ENCODE measurements at places on chromosomes 12 and 14.

GRCh38 chr12:89731614-89732013, 23.0 kb upstream of the ATP2B1 start:
- DNase-seq, result no peak

DNA sequence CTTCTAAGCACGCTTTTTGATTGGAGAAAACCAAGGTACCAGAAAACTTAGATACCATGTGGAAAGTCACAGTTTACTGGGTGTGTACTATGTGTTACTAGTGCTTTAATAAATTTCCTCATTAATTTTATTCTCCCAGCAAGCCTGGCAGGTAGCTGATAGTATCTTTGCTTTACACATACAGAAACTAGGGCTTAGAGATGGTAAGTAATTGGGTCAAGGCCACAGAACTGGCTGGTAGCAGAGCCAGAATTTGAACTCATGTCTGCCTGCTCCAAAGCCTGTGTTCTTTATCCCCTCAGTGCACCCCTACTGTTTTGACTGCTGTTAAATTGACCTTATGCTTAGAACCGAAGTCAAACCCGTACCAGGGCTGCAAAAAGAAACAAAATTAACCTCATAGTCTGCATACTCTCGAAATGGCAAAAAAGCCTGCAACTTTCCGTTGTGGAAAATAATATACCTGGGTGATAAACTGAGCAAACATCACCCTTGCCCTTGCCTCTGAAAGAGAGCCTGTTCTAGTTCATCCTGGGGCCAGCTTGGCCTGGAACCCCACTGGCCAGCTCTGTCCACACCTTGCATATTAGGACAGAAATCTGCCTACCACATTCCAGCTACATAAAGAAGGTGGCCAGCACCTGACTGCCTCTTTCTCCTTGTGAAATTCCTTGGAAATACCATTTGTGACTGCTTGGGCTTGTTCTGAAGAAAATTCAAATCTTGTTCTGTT, 118.9 kb downstream of the ETV6 start:
- no peak for DNase-seq

- DNase-seq, result no peak
Observed at GRCh38 chr12:25789541-25789944, 168.9 kb upstream of the RASSF8 start.

DNA sequence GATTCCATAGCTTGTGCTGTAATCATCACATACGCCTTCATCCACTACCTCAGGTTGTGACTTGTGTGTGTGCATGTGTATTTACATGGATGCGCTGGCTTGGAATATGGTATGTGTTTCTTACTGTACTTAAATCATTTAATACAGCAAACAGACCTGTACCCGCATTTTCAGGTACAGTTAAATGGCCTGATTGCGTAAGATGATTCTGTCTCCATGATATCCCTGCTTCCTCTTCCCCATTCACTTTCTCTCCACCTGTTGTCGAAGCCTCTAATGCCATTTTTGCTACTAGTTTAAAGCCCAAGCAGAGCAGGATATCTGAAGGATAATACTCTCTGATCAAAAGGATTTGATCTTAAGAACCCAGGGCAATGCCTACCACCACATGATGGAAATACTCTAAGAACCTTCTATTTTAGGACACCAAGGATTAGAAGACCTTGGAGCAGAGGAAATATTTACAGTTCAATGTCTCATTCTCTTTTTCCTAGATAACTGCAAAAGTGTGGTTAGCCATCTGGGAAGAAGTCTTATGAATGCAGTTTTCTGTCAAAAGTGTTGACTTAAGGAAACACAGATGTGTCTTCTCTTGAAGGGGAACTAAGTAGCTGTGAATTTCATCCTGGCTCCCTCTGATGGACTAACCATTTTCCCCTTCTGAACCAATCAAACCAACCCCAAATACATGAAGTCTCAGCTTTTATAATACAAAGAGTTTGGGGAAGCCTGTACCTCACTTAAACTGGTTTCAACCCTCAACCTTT, 78.7 kb downstream of the HELB start:
- no peak for DNase-seq

DNA sequence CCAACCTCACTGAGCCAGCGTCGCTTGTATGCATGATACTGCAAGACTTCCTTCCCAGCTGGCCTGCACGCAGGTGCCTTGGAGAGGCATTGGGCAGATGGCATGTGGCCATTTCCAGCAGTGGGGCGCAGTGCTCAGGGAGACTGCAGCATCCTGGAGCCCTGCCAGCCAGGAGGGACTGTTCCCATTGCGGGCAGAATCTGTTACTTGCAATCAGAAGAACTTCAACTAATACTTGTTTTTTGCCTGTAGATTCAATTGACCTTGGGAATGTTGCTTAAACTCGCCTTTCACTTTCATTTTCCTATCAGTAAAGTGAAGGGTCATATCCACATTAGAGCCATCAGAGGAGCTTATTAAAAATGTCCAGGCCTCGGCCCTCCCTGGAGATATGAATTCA, 29.8 kb downstream of the ANKRD9 start:
- no peak for DNase-seq

- no peak for DNase-seq
Observed at GRCh38 chr12:75722714-75723200, 211.3 kb upstream of the KRR1 start.

DNA sequence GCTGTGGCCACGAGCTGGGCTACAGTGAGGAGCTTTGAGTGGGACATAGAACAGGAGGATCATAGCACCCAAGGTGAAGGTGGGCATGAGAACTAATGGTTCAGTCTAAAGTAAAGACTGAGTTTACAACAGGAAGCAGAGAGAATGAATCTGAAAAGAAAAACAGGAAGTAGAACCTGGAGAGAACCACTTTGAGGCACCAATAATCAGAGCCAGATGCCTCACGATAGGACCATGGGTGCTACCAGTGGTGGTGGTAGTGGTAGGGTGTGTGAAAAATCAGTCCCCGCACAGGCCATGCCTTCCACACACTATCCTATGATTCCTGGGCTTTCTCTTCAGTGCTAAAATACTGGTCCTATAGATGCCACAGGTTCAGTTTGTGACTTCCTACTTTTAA, 293.6 kb downstream of the AKAP6 start:
- DNase-seq, result no peak

DNA sequence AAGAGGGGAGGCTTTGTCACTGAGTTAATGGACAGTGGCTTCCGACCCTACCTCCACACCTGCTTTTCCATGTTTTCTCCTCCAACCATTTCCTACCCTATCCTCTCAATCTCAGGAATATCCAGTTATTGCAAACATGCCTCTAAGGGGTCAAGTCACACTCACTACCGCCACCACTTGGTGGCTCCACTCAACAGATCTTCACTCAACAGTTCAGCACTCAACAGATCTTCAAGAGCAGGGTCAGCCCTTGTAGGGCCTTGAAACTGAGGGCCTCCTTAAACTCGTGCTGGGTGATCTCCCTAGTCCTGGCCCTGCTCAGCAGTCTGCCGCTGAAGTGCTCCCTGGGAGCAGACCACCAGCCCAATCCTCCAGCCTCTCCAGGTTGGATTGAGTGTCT, 14.2 kb downstream of the ZNF641 start:
- DNase-seq, result no peak

DNA sequence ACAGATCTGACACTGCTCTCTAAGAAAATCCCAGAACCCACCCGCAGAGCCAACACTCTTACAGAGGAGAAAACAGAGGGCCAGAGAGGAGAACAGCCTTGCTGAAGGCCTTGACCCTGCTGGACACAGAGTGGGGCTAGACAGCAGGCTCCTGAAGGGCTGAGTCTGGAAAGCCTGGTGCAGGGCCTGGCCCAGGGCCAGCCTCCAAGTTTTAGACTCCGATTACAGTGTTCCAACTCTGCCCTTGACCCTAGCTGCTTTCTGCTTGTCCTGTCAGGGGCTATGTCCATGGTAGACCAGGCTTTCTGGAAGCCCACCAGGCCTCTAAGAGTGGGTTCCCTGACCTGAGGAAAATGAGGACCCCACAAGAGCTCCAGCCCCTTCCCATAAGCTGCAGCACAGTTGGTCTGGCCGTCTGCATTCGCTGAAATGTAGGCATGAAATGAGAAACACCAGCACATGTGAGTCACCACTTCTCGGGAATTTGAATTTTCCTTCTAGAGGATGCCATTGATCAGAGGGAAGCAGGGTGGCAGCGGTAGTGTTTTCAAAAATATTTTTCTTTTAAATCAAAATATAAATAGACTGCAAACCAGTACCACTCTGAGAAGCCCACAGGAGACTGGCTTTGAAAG, 154.4 kb downstream of the CALM1 start:
- DNase-seq, result no peak

GRCh38 chr12:79019672-79020071, 155.1 kb downstream of the SYT1 start:
- no peak for DNase-seq

DNA sequence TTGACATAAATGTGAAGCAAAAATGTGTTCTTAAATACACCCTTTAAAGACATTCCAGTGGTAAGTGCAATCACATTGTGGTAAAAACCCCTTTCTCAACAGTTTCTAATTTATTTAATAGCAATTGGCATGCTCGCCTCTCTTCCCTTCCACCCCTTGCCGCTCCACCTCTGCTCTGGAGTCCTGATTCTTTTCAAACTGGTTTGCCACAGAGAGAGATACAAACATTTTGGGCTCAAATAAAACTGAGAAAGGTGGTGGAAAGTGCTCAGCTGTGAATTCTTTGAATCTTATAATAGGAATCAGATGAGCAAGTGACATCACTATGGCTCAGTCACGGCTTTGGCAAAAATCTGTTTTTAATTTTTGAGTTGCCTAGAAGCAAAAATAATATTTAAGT, 993.9 kb downstream of the GALC start:
- DNase-seq, result no peak

GRCh38 chr14:61003571-61003970, 22.5 kb downstream of the SLC38A6 start:
- no peak for DNase-seq

- peak; percentile 55 for DNase-seq
Observed at GRCh38 chr12:49662998-49663843, 39.9 kb downstream of the PRPF40B start.

DNA sequence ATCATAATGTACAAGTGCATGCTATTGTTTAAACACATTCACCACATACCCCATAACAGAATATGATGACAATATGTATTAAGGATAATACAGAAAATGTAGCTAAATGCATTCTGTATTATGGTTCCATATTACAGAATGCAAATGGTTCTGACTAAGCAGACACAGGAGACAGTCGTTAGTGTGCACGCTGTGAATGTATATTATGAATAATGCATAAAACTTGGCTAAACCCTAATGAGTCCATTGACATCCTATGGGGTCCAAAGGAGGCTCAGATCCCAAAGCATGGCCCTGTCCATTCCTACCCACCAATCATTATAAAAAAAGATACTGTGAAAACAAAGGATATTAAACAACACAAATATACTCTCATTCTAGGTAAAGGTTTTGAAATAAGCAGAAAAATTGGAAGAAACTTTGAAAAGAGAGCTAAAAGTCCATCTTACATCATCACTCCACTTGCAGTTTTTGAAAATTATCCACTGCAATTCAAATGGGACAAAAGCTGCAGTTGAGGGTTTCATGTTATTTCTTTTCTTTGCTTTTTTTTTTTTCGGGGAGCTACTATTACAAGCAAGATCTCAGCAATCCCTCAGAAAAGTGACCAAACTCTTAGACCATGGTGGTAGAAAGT, 415.1 kb downstream of the BCAT1 start:
- DNase-seq, result no peak

- no peak for DNase-seq
Observed at GRCh38 chr14:39367387-39367751, 64.9 kb downstream of the FBXO33 start.

- DNase-seq, result no peak
Observed at GRCh38 chr12:30437616-30438015, 258.1 kb downstream of the IPO8 start.

DNA sequence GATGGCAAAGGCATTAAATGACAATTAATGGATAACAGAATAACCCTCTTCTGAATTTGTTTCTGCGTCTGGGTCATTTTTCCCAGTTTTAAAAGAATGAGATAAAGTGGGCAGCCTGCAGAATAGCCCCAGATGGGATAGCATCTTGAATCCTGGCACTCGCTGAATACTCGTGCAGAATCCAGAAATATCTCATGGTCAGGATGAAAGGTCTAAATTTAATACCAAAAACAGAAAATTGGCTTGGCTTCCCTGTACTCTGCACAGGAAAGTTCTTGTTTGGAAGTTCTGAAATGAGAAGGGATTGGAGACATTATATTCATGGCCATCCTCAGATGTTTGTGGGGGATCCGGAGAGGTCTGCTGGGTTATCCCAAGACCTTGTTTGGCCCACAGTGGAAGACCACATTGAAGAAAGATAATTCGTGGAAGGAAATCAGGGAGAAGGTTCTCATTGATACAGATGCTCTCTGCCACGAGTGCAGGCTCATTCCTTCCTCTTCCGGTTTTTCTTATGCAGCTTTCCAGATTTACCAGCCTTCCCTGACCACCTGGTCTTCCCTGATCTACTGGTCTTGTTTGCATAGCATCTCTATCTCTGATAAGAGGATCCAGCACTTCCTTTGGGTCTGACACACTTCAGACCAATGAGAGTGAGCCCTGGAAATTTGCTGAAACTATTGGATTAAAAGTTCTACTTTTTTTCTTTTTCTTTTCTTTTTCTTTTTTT, 6.0 kb upstream of the IFT81 start:
- no peak for DNase-seq

DNA sequence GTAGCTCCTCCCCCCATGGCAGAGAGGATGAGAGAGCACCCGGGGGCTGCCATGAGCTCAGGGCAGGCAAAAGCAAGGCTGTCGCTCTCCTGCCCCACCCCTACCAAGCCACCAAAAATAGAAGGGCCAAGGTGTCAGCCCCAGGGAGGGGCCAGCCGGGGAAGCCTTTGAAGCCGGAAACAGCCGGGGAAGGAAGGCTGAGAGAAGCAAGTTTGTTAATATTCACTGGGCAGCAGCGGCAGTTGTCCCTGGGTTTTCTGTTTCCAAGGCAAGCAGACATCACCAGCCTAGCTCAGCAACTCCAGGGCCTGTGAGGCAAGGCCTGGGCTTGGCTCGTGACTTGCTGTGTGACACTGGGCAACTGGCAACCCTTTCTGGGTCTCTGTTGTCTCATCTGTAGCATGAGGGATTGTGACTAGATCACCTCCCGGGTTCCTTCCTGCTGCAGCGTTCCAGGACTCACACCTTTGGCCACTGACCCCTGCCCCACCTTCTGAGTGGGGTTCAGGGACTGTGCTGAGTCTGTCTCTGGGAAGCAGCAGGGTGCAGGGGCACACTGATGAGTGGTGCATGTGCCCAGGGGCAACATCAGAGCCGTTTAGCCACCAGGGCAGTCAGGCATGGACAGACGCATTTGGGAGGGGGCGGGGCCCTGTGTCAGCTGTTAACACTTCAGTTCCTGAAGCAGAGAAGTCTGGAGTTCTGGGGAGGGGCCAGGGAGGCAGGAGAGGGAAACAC, 24.3 kb downstream of the SYNDIG1L start:
- DNase-seq, result no peak
